ENCODE measurements at places on chromosomes 16 and 17.
A peak's percentile ranks its signal among the peaks of the same experiment; 100 is the strongest.

DNA sequence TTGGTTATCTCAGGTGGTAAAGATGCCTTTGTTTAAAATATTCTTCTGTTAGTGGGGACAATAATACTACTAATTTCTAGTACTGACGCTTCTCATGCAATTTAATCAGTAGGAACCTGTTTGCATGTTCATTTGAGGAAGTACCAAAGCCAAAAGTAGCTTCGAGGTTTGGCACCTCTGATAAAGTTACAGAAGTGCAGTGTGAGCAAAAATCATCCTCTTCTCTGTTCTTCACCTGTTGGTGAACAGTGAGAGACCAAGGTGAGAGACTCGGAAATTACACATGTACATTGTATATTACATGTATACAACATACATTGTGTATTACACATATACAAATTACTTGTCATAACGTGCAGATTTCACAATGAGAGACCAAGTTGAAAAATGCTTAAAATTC is 404.6 kb downstream of the MAF start:
- no peak for DNase-seq

- DNase-seq: no peak
Measured at GRCh38 chr17:81108220-81108619, 57.1 kb upstream of the PVALEF start.

- no peak for DNase-seq
Measured at GRCh38 chr17:76781056-76781982, 43.4 kb downstream of the MFSD11 start.

DNA sequence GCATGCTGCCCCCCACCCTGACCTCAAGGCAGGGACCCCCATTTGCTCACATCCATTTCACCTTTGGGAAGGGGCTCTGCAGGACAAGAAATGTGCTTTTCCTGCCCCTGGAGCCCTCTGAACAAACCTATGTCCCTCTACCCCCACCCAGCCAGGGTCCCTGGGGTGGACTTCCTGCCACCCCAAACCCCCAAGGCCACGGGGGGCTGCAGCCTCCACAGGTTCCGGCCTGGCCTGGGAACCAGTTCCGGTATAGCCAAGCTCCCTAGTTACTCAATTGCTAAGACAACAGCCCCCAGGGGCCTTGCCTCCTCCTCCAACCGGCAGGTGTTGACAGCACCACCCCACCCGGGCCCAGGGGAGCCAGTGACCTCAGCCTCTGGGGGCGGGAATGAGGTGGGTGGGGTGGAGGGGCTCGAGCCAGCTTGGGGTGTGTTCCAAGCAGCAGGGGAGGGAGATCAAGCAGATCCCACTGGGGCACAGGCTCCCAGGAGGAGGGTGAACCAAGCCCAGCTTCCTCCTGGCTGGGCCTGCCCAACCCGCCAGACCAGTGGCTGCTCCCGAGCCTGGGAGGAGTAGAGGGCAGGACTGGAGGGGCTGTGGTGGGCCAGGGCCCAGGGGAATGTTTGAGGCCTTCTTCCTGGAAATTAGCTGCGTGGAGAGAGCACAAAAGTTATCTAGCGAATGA is 6.6 kb downstream of the PNMT start:
- peak; percentile 52 for DNase-seq

DNA sequence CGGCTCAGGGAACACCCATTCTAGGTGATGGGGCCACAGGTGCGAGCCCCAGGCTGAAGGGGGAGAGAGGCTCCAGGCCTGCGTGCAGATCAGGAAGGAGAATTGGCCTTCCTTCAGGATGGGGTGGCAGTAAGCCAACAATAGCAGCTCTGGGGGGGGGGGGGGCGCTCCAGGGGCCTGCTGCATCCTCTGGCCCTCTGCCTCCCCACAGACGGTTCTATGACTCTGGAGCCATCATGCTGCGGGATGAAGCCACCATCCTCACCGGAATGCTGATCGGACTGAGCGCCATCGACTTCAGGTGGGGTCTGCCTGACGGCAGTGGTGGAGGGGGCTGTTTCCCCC is 6.1 kb downstream of the RUNDC3A start:
- DNase-seq: no peak

DNA sequence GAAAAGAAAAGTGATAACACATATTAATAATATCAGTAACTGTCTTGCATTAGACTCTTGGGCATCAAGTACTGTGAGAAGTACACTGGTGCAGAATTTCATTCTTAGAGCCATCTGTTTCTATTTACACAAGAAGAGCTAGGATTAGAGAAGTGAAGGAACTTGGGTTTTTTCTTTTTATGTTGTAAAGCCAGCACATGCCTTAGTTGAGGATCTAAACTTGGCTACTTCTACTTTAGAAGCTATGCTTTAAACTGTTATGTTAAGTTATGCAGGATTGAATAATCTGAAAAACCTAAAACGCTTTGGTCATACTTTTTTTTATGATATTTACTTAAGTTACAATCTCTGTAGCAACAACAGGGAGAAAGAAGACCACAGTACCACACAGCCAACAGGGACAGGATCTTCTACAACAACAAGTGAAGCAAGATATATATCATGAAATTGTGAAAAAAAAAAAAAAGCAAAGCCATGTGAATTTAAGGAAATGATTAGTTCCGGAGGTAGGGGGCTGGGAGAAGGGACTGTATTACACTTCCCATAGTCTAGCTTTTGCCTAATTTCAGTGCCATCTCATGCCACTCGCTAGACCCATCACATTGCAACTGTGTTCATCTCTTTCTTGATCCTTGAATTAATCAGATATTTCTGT is 305.1 kb upstream of the GOT2 start:
- no peak for DNase-seq

- DNase-seq: no peak
Measured at GRCh38 chr17:80591788-80592187, 47.1 kb downstream of the RPTOR start.

DNA sequence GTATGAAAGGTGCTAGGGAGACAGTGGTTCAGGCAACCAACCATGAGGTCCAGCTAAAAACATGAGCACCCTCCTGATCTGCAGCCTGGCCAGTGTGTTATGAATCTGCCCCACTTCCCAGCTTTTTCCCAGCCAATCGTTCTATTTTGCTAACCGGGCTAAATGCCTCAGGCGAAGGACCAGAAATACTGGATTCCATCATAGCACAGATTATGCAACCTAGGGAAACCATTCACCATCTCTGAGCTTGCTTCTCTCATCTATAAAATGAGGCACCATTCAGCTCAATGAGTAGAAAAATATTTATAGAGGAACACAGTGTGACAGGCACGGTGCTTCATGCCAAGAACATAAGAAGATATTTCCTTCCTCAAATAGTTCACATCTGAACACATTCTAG is 45.2 kb upstream of the NUDT7 start:
- DNase-seq: no peak

- DNase-seq: no peak
Measured at GRCh38 chr17:69733171-69734012, 318.9 kb downstream of the MAP2K6 start.

DNA sequence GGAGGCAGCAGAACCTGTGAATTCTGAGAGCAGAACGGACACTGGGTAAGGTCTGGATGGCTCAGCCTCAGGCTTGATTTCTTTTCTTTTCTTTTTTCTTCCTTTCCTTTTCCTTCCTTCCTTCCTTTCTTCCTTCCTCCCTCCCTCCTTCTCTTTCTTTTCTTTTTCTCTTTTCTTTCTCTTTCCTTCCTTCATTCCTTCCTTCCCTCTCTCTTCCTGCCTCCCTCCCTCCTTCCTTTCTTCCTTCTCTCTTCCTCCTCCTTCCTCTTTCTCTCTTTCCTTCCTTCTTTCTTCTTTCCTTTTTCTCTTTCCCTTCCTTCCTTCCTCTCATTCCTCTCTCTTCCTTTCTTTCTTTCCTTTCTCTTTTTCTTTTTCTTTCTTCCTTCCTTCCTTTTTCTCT is 38.0 kb downstream of the OR3A1 start:
- no peak for DNase-seq

GRCh38 chr17:9900784-9901183 is 4.3 kb downstream of the RCVRN start:
- DNase-seq: no peak

DNA sequence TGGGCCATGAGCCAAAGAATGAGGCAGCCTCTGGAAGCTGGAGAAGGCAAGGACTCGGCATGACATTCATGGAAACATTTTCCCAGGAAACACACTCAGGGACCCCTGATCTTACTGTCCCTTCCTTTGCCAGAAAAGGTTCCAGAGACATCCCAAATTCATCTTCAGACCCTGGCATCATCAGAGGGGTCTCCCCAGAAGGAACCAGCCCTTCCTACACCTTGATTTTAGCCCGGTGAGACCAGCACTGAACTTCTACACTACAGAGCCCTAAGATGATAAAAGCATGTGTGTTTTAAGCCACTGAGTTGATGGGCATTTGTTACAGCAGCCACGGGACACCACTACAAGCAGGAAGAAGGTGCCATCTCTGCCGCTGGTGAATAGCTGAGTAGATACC is 262.3 kb downstream of the C16orf95 start:
- DNase-seq: no peak

DNA sequence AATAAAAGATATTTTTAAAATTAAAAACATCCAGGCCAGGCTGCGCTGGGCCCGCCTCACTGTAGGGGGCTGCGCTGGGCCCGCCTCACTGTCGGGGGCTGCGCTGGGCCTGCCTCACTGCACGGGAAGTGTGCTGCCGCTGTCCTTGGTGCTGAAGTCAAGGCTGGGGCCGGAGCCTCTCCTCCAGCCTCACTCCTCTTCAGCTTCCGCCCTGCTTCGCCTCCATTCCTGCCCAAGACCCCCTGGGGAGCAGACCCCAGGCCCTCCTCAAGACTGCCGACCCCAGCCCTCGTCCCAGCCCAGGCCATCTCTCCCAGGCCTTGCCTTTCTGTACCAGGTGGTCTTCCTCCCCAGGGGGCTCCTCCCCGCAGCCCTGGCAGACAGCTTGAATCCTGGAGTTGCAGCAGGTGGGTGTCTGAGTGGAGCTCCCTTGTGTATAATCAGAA is 26.2 kb downstream of the ENDOV start:
- DNase-seq: peak; percentile 82

DNA sequence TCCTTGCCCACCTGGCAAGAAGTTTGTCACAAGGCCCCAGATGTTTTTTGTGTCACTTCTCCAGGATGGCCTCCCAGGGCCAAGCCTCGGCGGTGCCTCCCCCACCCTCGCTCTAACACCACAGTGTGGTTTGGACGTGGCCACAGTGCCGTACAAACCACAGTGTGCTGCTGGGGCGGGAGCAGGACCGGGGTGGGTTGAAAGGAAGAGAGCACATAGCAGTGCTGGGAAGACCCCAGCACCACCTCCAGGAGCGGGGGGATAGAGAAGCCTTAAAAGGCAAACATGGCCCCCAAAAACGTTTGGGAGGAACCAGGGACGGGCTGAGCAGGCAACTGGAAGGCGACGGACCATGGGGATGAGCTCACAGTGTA is 5.0 kb upstream of the BCL6B start:
- no peak for DNase-seq

DNA sequence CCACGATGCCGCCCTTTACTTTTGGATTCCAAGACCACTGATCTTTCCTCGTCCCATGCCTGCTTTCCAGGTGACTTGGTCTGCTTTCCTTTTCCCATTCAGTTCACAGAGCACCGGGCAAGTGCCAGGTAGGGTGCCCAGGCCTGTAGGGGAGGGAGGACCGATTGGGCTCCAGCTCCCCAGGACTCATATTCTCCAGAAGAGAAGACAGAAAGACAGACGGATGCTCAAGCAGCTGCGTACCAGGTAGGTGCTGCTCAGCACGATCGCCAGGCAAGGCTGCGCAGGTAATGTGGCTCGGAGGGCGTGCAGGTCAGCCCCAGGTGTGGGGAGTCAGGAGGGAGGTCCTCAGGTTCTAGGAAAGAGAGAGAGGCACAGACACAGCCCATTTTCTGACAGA is 67.5 kb upstream of the ZNF423 start:
- DNase-seq: no peak

DNA sequence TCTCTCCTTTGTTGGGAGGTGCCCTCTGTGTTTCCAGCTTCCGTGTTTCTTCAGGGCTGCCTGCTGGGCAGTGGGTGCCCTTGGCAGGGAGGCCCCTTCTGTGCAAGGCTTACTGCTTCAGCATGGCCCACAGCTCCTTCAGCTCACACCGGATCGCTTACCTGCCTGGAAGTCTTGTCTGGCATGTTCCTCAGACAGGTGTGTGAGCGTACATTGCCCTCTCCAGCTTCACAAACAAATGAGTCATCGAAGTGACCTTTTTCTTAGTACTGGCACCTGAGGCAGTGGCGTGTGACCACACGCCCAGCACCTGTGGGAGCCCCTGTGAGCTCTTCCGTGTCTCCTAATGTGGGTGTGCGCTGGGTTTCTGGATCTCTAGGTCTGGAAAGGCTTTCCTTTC is 3.5 kb downstream of the RAB40C start:
- no peak for DNase-seq

- DNase-seq: no peak
Measured at GRCh38 chr16:66207139-66207882, 159.2 kb upstream of the CDH5 start.

GRCh38 chr16:82062645-82063058 is 27.6 kb downstream of the HSD17B2 start:
- no peak for DNase-seq

GRCh38 chr17:71633391-71633849 is 487.4 kb upstream of the SOX9 start:
- no peak for DNase-seq

GRCh38 chr17:36761203-36761950 is 160.0 kb downstream of the MRM1 start:
- no peak for DNase-seq

GRCh38 chr17:42618442-42619150 is 9.1 kb downstream of the TUBG1 start:
- DNase-seq: peak; percentile 79

DNA sequence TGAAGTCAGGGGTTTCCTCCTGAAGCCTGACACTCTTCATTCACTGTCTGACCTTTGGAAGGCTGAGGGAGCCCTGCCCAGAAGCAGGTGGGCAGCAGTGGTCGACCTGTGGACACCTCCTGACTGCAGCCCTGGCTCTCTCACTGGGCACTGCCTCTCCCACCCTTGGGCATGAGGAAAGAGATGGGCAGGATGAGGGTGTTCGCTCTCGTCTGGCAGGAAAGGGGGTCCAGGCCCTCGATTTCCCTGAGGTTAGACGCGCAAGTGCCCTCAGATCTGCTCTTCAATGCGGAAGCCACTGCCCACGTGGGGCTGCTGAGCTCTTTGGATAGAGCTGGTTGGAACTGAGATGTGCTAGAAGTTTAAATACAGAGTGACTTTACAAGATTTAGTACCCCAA is 171.9 kb downstream of the AHSP start:
- no peak for DNase-seq

DNA sequence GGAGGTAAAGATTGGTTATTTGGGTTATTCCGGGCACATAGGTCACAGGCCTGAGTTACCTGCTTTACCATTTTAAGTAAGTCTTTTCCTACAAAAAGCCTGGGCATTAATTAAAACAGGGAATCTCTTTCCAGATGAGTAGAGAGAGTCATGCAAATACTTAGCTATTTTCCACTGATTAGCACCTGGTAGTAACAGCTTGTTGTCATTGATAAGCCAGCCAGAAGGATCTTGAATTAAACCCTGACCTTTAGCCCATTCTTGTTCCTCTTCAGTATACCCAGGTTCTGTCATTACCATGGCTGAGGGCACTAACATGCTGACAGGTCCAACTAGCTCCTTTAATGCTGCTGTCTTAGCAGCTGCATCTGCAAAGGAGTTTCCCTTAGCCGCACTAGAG is 44.4 kb upstream of the ARL4D start:
- no peak for DNase-seq

- no peak for DNase-seq
Measured at GRCh38 chr16:9906218-9906617, 276.0 kb downstream of the GRIN2A start.
